Activated CD8-positive, alpha-beta T cell treated with anti-CD3 and anti-CD28 coated beads for 36 hours (primary cell): ENCODE measurements at places on chromosomes 3 and 15. TPM values are rescaled to one million over a fixed set of nuclear protein-coding genes. Genes with fewer than 3 reads are reported as not detected.
A peak's percentile ranks its signal among the peaks of the same experiment; 100 is the strongest.

Gene FSIP1
- 0.43 TPM for total RNA-seq

Gene EPHB1
- 0.78 TPM for total RNA-seq

Gene CFAP91
- total RNA-seq: not detected

Gene LINGO1
- not detected for total RNA-seq

Gene SPINT1
- total RNA-seq: 6.3 TPM

Gene WWTR1
- 0.63 TPM for total RNA-seq

Gene GCHFR
- 46.6 TPM for total RNA-seq

Gene IL17RD
- not detected for total RNA-seq

Gene FILIP1L
- total RNA-seq: 0.11 TPM

Gene LXN
- total RNA-seq: 7.1 TPM

GRCh38 chr15:25378501-25378901 lies 60.3 kb downstream of the UBE3A start:
- H3K4me1 ChIP-seq: peaks cover 28% of the 10 kb centered on the region
- DNase-seq: no peak
- no peak overlapping the region for H3K4me3 ChIP-seq
- no peak overlapping the region for H3K27ac ChIP-seq
- H3K27me3 ChIP-seq: no peaks in the 10 kb centered on the region

DNA sequence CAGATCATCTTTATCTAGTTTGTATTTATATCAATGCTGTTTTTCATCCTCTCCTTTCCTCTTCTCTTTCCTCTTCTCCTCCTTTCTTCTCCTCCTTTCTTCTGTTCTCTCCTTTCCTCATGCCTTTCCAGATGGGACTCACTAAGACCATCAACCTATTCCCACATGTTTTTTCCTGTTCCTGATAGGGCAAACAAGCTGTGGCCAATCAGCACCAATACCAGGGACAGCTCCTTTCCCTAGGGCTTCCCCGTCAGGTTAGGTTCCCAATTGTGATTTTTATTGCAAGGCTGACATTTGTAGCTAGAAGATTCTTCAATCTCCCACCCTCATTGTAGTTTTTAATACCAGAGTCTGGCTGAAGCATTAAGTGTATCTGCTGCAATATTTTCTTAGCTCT lies 76.3 kb upstream of the COL8A1 start:
- DNase-seq: no peak
- H3K27ac ChIP-seq: no peak overlapping the region
- H3K36me3 ChIP-seq: no peaks in the 10 kb centered on the region
- H3K4me1 ChIP-seq: no peaks in the 10 kb centered on the region

DNA sequence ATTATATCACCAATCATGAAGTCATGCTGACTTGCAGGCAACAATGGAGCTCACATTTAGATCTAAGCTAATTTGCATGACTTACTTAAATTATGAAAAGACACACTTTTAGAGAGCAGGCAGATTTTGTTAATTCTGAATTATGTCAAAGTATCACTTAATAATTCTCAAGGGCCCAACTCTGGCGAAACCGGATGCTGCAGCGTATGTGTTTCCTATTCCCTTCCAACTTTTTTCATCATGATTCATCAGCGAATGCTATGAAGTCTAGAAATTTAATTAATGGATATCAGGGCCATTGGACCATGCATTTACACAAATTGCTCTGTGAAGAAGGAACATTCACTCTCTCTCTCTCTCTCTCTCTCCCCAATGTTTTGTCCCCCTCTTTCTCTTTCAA lies 63.5 kb upstream of the GOLGA8A start:
- DNase-seq: no peak
- no peak overlapping the region for H3K4me3 ChIP-seq
- no peak overlapping the region for H3K27ac ChIP-seq

- peaks cover 2% of the 10 kb centered on the region for H3K36me3 ChIP-seq
- H3K4me3 ChIP-seq: no peak overlapping the region
- no peak for DNase-seq
Observed at GRCh38 chr3:181695661-181696491, 15.8 kb upstream of the SOX2 start.

GRCh38 chr3:125134952-125135351 lies 77.6 kb downstream of the SLC12A8 start:
- no peak overlapping the region for H3K27ac ChIP-seq
- no peak for DNase-seq
- H3K27me3 ChIP-seq: peaks cover 17% of the 10 kb centered on the region
- peaks cover 20% of the 10 kb centered on the region for H3K4me1 ChIP-seq

- no peak overlapping the region for H3K4me3 ChIP-seq
- no peaks in the 10 kb centered on the region for H3K36me3 ChIP-seq
- no peaks in the 10 kb centered on the region for H3K4me1 ChIP-seq
- H3K27me3 ChIP-seq: no peaks in the 10 kb centered on the region
- DNase-seq: no peak
Observed at GRCh38 chr3:146052056-146052790, 108.8 kb downstream of the PLOD2 start.

GRCh38 chr3:166510382-166510781 lies 673.2 kb upstream of the BCHE start:
- H3K4me3 ChIP-seq: no peak overlapping the region
- no peaks in the 10 kb centered on the region for H3K4me1 ChIP-seq
- H3K36me3 ChIP-seq: no peaks in the 10 kb centered on the region

DNA sequence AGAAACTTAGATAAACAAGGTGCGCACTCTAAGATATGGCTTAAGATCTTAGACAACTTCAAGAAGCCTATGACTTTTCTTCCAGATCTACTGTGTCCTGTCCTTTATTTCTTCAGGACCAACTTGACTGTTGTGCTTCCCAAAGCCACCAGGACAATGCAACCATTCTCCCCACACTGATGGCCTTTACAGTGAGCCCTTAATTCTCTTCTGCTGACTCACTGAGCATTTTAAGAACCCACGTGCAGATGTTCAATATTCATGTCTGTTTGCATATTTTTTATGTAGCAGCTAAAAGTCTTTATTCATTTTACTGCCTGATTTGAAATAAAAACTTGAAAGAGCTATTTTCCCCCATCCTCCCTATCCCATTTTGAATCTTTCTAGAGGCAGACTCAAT lies 103.3 kb upstream of the SLC2A2 start:
- H3K27me3 ChIP-seq: no peaks in the 10 kb centered on the region
- H3K27ac ChIP-seq: no peak overlapping the region
- H3K4me1 ChIP-seq: no peaks in the 10 kb centered on the region
- no peak for DNase-seq

GRCh38 chr3:136624894-136625815 lies 127.0 kb downstream of the STAG1 start:
- DNase-seq: no peak
- H3K4me3 ChIP-seq: no peak overlapping the region
- no peak overlapping the region for H3K27ac ChIP-seq
- H3K27me3 ChIP-seq: no peaks in the 10 kb centered on the region
- H3K36me3 ChIP-seq: peaks cover 39% of the 10 kb centered on the region

GRCh38 chr3:38595393-38595792 lies 54.1 kb downstream of the SCN5A start:
- no peaks in the 10 kb centered on the region for H3K4me1 ChIP-seq
- H3K27ac ChIP-seq: no peak overlapping the region
- H3K4me3 ChIP-seq: no peak overlapping the region
- DNase-seq: no peak

DNA sequence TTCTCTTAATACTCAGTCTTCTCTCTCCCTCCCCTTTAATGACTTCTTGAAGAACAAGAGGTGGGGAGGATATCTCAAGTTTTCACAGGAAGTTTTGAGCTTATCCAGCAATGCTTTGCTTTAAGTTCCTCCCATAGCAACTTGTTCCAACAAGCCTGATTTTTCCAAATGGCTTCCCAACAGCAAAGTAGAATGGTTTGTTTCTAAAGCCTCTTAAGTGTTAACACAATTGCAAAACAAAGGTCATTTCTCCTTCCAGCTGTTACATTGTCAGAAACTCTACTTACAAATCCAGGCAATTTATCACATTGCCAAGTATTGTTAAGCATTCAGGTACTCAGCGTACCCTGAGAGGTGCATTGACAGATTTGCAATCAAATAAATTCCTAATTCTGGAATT lies 6.8 kb upstream of the ZNF770 start:
- H3K4me3 ChIP-seq: no peak overlapping the region
- no peak overlapping the region for H3K27ac ChIP-seq
- no peaks in the 10 kb centered on the region for H3K36me3 ChIP-seq

- H3K4me3 ChIP-seq: no peak overlapping the region
- H3K27ac ChIP-seq: no peak overlapping the region
- no peaks in the 10 kb centered on the region for H3K36me3 ChIP-seq
- no peak for DNase-seq
- H3K27me3 ChIP-seq: peaks cover 11% of the 10 kb centered on the region
- no peaks in the 10 kb centered on the region for H3K4me1 ChIP-seq
Observed at GRCh38 chr3:161430307-161430706, 59.0 kb upstream of the SPTSSB start.

DNA sequence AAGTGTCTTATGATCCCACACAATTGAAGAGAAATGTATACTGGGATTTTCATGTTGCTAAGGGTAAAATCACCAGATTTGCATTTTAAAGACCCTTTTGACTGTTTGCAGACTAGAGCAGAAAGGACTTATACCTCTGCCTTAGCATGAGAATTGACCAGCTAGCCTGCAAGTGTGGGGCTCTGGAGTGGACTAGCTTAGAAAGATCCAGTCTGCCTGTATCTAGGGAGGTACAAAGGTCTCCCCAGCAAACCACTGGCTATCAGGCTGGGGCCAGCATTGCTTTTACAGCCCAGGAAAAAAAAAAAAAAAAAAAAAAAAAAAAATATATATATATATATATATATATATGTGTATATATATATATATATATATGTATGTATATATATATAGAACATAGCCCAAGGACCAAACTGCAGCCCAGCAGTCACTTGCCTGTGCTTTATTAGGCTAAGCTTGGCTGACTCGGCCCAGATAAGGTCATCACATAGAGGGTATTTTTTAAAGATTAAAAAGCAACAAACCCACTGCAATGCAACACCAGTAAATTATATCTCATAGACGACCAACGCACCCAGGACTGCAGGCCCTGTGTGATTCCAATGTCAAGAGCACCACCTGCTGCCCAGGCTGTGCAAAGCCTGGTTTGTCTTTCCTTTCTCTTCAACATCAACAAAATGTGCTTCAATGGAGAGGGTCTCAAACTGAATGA lies 63.7 kb downstream of the DCLK3 start:
- no peaks in the 10 kb centered on the region for H3K4me1 ChIP-seq
- peak; percentile 61 for DNase-seq
- peaks cover 1% of the 10 kb centered on the region for H3K27me3 ChIP-seq
- no peak overlapping the region for H3K27ac ChIP-seq
- H3K4me3 ChIP-seq: no peak overlapping the region

DNA sequence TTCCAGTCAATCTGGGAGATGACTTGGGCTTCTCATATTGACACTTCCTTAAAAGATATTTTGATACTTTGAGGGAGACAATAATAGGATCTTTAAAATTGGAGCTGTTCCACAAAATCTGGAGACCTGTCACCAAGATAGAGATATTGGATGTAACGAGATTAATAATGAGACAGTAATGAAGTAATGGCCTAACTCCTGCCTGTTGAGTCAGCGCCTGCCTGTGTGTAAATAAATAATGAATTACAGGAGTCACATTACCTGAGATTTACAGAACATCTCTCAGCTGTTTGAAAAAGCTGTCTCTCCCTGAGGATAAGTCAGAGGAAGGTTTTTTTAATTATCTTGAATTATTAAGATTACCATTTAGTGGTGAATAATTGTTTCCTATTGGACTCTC lies 43.8 kb upstream of the MITF start:
- no peak overlapping the region for H3K4me3 ChIP-seq
- no peaks in the 10 kb centered on the region for H3K36me3 ChIP-seq
- H3K27ac ChIP-seq: no peak overlapping the region
- H3K27me3 ChIP-seq: no peaks in the 10 kb centered on the region
- no peak for DNase-seq

GRCh38 chr15:89908226-89908625 lies 4.5 kb downstream of the ARPIN start:
- H3K4me3 ChIP-seq: no peak overlapping the region
- H3K27me3 ChIP-seq: peaks cover 22% of the 10 kb centered on the region
- no peaks in the 10 kb centered on the region for H3K36me3 ChIP-seq
- H3K4me1 ChIP-seq: peaks cover 4% of the 10 kb centered on the region

- H3K4me3 ChIP-seq: no peak overlapping the region
- H3K36me3 ChIP-seq: no peaks in the 10 kb centered on the region
- no peaks in the 10 kb centered on the region for H3K4me1 ChIP-seq
- DNase-seq: no peak
- H3K27ac ChIP-seq: no peak overlapping the region
- no peaks in the 10 kb centered on the region for H3K27me3 ChIP-seq
Observed at GRCh38 chr3:154218728-154219127, 97.5 kb downstream of the ARHGEF26 start.

GRCh38 chr3:140441006-140441405 lies 236.9 kb upstream of the TRIM42 start:
- H3K4me3 ChIP-seq: no peak overlapping the region
- H3K27me3 ChIP-seq: peaks cover 5% of the 10 kb centered on the region
- no peak overlapping the region for H3K27ac ChIP-seq
- no peak for DNase-seq
